ENCODE measurements at places on chromosomes 3 and 15. TPM values are rescaled to one million over a fixed set of nuclear protein-coding genes. Genes with fewer than 3 reads are reported as not detected.

The TMC3 gene
- polyA plus RNA-seq, result not detected

The C2CD4A gene
- not detected for polyA plus RNA-seq

The PIERCE2 gene
- polyA plus RNA-seq, result 1.9 TPM

The QTRT2 gene
- 27.5 TPM for polyA plus RNA-seq

The SMAD6 gene
- not detected for polyA plus RNA-seq

The STARD5 gene
- polyA plus RNA-seq, result 9.6 TPM

Measured in naive B cell (primary cell).